Activated CD8-positive, alpha-beta memory T cell treated with anti-CD3 and anti-CD28 coated beads for 1 hour (primary cell): ENCODE measurements at places on chromosomes 4 and X.

GRCh38 chrX:313546-313945, 5.0 kb downstream of the GTPBP6 start:
- no peak for DNase-seq

- no peak for DNase-seq
These were observed 356.2 kb downstream of the ADGRL3 start for GRCh38 chr4:61556277-61556676.

GRCh38 chrX:102744307-102744706, 23.8 kb downstream of the GPRASP3 start:
- no peak for DNase-seq

DNA sequence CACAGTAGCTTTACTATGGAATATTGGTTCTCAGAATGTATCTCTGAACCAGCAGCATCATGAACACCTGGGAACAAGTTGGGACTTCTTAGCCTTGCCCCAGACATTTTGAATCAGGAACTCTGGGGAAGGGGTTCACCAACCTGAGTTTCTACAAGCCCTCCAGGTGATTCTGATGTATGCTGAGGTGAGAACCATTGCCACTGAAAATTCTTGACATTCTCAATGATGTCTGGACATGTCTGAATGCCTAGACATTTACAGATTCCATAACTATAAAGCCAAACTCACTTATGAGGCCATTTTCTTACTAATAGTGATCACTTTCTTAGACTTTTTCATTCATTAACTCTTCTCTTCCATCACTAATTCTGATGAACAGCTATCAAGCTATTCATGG, 389.4 kb upstream of the FTHL17 start:
- DNase-seq = no peak

GRCh38 chr4:88866862-88867550, 169.4 kb upstream of the NAP1L5 start:
- no peak for DNase-seq

DNA sequence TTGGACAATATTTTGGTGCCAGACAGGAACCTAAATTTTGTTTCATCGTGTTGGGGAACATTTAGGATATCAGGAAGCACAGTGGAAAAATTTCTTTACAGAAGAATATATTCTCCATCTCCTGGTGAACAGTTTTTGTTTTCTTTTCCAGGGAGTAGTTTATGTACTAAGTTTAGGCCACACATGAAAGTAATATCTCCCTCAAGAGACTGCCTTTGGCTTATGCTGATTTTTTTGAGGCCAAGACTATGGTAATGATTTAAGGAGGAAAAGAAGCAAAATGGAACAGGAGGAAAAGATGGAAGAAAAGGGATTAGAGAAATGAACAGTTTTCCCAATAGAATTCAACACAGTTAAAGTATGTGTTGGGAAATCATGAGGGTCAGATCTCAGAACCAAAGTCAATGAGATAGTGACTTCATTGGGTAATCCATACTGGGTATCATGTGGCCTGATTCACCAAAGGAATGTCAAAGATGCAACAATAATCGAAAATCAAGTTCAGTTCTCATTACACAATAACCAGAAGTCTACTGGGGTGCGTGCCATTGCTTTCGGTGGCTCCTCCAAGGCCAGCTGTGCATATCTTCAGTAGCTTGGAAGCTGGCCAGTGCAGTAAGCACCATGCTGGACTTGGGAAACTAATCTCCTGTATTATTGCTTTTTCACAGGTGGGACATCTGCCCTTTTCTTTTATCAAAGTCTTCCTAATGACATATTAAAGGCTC, 234.8 kb downstream of the COL25A1 start:
- DNase-seq = no peak

DNA sequence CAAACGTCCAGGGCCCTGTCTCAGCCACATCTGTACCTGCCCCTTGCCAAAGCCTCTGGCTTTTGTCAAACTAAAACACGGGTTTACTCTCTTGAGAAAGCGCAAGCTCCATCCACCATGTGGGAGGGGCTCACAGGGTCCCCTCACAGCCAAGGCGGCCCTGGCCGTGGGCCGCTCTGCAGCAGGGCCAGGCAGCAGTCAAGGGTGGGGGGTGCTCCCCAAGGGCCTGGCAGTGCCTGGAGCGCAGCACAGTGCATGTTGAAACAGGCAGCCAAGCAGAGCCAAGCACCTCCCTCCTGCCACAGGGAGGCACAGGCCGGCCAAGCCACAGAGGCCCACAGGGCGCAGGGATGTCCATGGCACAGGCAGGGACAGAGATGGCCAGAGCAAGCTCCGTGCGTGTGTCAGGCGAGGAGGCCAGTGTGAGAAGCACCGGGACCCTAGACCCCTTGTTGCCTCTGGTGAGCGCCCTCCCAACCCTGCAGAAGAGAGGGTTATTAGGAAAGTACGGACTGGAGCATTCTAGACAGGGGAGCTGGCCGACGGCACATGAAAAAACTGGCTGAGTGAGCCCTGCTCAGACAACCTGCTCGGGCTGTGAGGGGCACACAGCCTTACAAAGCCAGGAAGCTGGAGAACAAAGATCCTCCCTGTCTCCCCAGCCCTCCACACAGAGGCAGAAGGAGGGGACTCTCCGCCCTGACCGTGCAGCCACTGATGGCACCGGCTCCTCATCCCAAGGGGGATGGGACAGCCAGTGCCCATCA, 39.0 kb downstream of the FAM53A start:
- no peak for DNase-seq

GRCh38 chrX:72735561-72735960, 21.5 kb upstream of the PHKA1 start:
- DNase-seq = no peak

DNA sequence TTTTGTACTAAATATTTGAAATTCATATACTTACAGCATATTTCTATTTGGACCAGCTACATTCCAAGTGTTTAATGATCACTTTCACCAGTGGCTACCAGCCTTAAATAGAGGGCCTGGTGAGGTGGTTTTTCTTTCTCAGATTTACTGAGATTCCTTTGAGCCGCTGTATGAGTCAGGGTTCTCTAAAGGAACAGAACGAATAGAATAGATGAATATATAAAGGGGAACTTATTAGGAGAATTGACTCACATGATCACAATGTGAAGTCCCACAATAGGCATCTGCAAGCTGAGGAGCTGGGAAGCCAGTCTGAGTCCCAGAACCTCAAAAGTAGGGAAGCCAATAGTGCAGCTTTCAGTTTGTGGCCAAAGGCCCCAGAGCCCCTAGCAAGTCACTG, 146.2 kb upstream of the TLL1 start:
- no peak for DNase-seq

- no peak for DNase-seq
These were observed 171.1 kb upstream of the ANKRD50 start for GRCh38 chr4:124883632-124884031.

- no peak for DNase-seq
These were observed 96.6 kb upstream of the ADRA2C start for GRCh38 chr4:3669553-3669949.

- no peak for DNase-seq
These were observed 50.5 kb upstream of the CD99 start for GRCh38 chrX:2640436-2641150.

DNA sequence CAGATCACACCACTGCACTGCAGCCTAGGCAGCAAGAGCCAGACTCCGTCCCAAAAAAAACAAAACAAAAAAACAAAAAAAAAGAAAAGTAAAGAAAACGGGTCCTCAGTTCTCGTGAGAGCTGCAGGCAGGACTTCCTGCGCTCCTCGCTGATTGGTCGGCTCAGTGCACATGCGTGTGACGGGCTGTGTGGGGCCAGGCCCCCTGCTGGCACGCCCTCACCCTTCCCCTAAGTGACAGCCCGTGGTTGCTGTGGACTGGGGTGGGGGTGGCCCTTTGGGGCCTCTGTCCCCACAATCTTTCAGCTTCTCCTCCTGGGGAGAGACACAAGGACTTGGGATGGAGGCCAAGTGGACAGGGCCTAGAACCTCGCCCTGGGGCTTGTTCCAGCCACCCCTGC, at the start of gene FAM9B:
TSS of gene FAM9B (minus strand) at position 139 of the 400 bp plus-strand sequence. CDS start 1,141 bp downstream, outside the sequence.
- no peak for DNase-seq

DNA sequence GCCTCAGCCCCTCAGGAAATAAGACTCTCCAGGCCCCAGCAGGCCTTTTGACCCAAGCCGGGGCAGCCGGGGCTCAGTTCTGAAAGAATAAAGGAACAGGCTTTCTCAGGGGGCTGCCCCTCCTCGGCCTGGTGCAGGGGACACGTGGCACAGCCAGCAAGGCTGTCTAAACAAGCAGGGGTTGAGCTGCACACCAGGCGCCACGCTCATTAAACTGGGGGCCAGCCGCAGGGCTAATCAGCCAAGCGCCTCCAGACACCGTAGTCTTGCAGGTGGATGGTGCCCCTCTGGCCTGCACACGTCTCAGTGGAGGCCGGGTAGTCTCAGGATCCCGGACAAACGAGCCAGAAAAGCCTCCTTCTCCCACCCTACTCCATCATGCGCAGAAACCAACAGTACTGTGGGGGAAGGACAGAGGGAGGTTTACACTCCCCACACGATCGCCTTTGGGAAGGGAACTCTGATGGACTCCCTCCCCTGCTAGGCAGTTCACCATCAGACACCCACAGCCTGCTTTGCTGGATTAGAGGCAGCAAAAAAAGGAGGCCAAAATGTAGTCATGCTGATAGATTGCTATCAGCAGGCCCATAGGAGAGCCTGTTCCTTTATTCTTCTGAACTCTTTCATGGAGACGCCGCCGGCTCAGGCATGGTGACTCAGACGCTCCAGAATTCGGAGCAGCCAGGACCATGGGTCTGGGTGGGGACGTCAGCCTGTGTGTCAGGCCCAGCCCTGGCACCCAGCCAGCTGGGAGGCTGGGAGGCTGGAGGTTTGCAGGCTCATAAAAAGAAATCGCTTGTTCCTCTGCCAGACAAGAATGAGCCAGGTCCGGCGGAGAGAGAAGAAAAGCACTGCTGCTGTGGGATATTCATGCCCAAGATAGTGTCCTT, 342.4 kb downstream of the BCOR start:
- no peak for DNase-seq

GRCh38 chrX:69161786-69162349, 3.4 kb downstream of the PJA1 start:
- no peak for DNase-seq

- no peak for DNase-seq
These were observed 79.9 kb upstream of the MAP3K15 start for GRCh38 chrX:19595043-19595677.

- DNase-seq = no peak
These were observed 940.3 kb upstream of the LCORL start for GRCh38 chr4:18961879-18962278.

DNA sequence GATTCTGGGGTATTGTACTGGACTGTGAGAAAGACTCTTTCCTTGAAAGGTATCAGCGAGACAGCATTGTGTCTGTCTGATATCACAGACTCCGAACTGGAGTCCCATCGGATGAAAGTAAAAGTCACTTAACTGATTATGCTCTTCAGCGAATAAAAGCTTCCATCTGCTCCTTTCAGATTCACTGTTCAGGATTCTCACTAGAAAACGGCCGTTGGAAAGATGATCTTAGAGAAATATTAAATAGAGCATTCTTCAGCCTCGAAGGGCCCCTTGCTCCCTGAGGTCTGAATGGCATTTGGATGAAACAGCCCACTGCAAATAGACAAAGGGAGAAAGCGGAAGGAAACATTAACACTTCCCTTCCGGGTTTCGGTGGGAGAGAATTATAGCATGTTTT, 416.2 kb upstream of the PRKX start:
- no peak for DNase-seq

DNA sequence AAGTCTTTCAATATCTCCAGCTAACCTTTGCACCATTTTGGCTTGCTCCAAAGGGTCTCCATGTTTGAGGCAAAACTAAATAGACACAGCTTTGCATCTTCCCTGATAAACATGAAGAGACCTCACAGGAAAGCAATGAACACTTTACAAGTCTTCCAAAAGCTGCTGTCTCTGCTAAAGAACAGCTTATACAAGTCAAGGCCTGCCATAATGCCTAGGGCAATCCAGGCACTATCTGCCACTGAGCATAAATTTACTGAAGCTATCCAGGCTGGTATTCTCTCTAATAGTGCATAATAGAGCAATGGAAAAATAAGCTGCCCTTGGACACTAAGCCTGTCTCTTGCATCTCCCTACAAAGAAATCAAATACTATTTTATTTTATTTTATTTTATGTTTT, 60.1 kb upstream of the S100G start:
- no peak for DNase-seq

DNA sequence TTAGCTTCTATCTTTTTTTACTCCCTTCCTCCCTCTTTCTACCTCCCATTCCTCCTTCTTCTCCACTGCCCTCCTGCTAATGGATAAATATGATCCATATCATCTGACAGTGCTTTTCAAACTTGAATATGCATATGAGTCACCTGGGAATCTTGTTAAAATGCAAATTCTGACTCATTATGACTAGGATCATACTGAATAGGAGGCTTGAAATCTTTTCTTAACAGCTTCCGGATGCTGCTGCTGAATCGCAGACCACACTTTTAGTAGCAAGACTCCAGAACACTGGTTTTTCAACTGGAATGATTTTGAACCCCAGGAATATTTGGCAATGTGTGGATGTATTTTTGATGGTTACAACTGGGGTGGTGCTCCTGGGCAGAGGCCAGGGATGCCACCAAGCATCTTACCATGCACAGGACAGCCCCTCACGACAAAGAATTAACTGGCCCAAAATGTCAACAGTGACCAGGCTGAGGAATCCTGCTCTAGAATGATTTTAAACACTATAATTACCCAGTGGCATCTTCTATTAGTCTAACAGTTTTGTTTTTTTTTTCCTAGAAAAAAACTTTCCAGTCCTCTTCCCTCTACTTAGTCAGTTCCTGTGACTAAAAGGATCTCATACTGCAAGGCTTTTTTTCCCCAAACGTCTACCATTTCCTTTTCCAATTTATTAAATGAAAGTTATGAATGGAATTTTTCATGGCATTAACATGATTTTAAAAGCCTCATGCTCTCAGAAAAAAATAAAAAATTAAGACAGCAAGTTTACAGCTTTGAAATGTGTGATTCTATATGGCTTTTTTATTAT, 10.6 kb upstream of the PYURF start:
- no peak for DNase-seq

DNA sequence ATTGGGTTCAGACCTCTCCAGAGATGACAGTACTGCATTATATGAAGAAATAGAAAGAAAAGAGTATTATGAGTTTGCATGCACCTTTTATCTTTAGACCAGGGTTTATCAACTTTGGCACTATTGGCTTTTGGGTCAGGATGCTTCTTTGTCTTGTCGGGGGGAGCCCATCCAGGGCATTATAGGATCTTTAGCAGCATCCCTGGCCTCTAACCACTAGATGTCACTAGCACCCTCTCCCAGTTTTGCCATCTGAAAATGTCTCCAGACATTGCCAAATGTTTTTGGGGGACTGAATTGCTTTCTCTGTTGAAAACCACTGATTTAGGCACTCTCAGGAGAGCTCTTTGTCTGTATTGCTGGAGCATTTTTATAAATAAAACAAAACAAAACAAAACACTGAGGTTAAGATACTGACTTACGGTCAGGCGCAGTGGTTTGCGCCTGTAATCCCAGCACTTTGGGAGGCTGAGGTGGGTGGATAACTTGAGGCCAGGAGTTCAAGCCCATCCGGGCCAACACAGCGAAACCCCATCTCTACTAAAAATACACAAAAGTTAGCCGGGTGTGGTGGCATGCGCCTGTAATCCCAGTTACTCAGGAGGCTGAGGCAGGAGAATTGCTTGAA, 23.6 kb downstream of the CA5B start:
- DNase-seq = no peak
